ENCODE measurements at places on chromosomes 1 and 21.

DNA sequence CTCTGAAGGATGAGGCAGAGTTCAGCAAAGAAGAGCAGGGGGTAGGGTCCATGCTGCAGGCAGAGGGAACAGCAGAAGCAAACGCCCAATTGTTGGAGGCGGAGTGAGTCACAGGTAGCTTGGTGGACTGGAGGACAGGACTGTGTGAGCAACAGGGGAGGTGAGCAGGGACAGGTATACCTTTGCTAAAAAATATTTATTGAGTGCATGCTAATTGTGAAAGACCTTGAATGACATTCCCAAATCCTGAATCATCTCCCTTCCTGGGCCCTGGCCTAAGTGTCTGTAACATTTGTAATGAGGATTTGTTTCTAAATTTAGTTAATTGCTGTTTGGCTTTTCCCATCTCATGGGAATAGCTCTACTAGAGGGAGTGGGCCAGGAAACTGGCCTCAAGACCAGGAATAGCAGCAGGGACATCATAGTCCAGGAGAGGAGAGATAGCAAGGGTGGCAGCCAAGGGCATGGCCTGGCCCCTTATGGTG is 123.7 kb downstream of the FOXD2 start:
- H3K4me1 ChIP-seq = no peaks in the 10 kb centered on the region
- H3K4me3 ChIP-seq = no peak overlapping the region
- no peak for DNase-seq

GRCh38 chr1:168758503-168758902 is 29.5 kb upstream of the DPT start:
- H3K27ac ChIP-seq = no peak overlapping the region
- H3K27me3 ChIP-seq = no peaks in the 10 kb centered on the region
- H3K4me3 ChIP-seq = no peak overlapping the region
- H3K4me1 ChIP-seq = no peaks in the 10 kb centered on the region

- no peak overlapping the region for H3K27ac ChIP-seq
- no peaks in the 10 kb centered on the region for H3K36me3 ChIP-seq
- no peaks in the 10 kb centered on the region for H3K27me3 ChIP-seq
- DNase-seq = no peak
Observed at GRCh38 chr1:178397678-178398077, 99.1 kb downstream of the CLEC20A start.

DNA sequence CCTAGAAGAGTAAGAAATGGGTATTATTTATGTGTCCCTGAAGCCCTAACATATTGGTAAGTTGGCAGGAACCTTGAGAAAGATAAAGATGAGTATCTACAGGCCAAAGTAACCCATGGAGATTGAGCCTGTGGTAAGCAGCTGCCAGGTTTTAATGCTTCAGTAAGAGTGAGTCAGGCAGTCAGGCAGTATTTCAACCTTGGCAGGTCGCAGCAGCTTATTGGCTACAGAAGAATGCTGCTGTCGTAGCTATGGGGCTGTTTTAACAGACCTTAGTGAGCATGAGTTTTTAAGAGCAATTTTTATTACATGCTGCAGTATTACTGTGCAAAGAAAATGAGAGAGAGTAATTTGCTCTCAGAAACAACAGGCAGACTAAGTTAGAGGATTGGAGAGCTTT is 10.3 kb upstream of the SLC30A10 start:
- H3K4me1 ChIP-seq = peaks cover 4% of the 10 kb centered on the region
- H3K4me3 ChIP-seq = no peak overlapping the region
- H3K36me3 ChIP-seq = no peaks in the 10 kb centered on the region
- H3K27ac ChIP-seq = no peak overlapping the region
- H3K27me3 ChIP-seq = no peaks in the 10 kb centered on the region

- H3K36me3 ChIP-seq = no peaks in the 10 kb centered on the region
- no peak overlapping the region for H3K27ac ChIP-seq
- no peak overlapping the region for H3K4me3 ChIP-seq
- no peaks in the 10 kb centered on the region for H3K27me3 ChIP-seq
- no peaks in the 10 kb centered on the region for H3K4me1 ChIP-seq
Observed at GRCh38 chr1:228177183-228177475, 11.5 kb downstream of the IBA57 start.

- no peak overlapping the region for H3K4me3 ChIP-seq
- no peak overlapping the region for H3K27ac ChIP-seq
- no peaks in the 10 kb centered on the region for H3K36me3 ChIP-seq
- DNase-seq = no peak
- no peaks in the 10 kb centered on the region for H3K4me1 ChIP-seq
Observed at GRCh38 chr1:84370831-84371394, 27.4 kb upstream of the DNASE2B start.

GRCh38 chr1:114833421-114833820 is 21.2 kb upstream of the SYCP1 start:
- H3K4me1 ChIP-seq = no peaks in the 10 kb centered on the region
- H3K4me3 ChIP-seq = no peak overlapping the region
- no peak overlapping the region for H3K27ac ChIP-seq
